Temporal lobe (tissue), 4 donors: ENCODE measurements at places on chromosomes 2 and 18. TPM values are rescaled to one million over a fixed set of nuclear protein-coding genes. Genes with fewer than 3 reads are reported as not detected.

TNS1 gene
- 7.1 TPM for total RNA-seq

MOGAT1 gene
- total RNA-seq, result not detected

POTEJ gene
- not detected for total RNA-seq

SERPINB4 gene
- total RNA-seq, result not detected

ORMDL1 gene
- 56.5 TPM for total RNA-seq
